Stimulated activated CD4-positive, alpha-beta T cell treated with anti-CD3 and anti-CD28 coated beads, Interleukin-15, amount 100 ng/mL, for 1 hour (primary cell): ENCODE measurements at places on chromosomes 5 and 9.

DNA sequence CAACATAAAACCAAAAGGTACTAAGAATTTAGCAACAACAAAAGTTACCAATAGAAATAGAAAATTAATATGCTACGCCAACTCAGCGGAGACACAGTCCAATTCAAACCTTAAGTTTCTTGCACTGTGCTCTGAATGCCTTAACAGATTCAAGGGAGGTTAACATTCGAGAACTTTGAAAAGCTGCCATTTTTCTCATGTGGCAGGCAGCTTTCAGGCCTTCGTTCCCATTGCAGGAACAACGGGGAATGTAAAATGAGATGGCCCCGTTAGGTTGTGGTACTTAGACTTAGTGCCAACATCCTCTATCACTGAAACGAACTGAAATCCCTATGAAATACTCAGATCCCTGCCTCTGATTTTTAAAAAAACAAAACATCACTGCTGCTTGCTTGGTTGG, 22.4 kb downstream of the FNBP1 start:
- DNase-seq = no peak

DNA sequence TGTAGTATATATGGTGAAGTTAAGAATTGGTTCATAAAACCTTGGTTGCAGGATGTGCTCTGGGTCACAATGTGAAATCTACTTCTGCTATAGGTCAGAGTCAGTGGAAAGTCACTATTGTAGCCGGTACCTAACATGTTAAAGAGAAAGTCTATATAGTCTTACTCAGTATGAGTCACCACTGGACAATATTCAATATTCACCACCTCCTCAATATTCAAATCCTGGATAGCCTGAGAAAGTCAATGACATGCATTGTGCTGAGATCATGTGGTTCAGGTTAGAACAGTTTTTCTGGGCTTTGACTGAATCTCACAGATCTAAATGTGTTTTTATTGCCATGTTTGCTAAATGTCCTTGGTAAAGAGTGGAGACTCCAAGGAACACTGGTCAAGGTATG, 108.8 kb downstream of the HMHB1 start:
- no peak for DNase-seq

DNA sequence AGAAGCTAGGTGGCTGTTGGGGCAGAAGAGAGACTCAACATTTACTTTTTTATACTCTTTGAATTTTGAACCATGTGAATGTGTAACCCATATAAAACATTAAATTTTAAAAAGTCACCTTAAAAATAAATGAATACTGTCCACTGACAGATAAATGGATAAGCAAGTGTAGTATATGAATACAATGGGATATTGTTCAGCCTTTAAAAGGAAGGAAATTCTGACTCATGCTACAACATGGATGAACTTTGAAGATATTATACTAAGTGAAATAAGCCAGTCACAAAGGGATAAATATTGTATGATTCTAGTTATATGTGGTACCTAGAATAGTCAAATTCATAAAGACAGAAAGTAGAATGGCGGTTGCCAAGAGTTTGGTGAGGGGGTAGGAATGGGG, 113.9 kb downstream of the TMEM174 start:
- no peak for DNase-seq

DNA sequence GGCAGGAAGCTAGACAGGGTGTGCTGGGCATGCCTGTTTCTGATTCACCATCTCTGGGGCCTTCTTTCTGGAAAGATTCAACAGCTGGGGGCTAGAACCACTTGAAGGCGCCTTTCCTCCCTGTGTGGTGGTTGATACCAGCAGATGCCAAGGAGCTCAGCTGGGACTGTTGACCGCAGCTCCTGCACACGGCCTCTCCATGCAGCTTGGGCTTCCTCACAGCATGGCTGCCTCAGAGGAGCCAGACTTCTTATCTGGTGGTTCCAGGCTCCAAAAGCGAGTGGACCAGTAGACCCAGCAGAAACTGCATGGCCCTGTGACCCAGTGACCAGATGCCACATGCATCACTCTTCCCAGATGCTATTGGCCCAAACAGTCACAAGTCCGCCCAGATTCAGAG, 74.7 kb upstream of the COL5A1 start:
- DNase-seq = no peak

GRCh38 chr5:114957384-114957783, 212.3 kb downstream of the TRIM36 start:
- no peak for DNase-seq

DNA sequence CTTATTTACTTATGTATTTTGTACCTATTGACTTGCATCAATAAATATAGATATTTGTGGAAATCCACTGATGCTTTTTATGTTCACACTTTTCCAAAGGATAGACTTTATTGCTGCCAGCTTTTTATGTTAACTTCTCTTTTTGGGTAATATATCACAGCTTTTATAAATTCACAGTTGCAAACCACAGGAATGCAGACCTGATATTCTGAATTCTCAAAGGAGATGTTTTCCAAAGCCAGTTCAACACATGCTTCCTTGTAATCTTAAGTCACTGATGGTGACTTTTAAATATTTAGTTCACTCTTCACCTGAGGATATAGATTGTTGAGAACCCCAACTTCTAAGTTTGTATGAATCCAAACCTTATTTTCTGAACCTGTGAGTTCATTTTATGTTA, 223.4 kb upstream of the PRR16 start:
- no peak for DNase-seq

DNA sequence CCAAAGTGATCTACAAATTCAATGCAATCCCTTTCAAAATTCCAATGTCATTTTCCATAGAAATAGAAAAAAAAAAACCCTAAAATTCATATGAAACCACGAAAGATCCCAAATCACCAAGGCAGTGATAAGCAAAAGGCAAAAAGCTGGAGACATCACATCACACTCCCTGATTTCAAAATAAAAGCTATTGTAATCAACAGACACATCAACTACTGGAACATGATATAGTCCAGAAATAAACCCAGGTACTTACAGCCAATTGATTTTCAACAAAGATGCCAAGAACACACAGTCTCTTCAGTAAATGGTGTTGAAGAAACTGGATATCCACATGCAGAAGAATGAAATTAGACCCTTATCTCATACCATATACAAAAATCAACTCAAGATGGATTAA, 224.0 kb downstream of the WDR70 start:
- no peak for DNase-seq

GRCh38 chr5:66238435-66238834, 94.3 kb downstream of the SREK1 start:
- no peak for DNase-seq

- DNase-seq = no peak
Measured at GRCh38 chr9:131490514-131490913, 12.2 kb upstream of the POMT1 start.
